ENCODE measurements at places on chromosomes 2 and 18. TPM values are rescaled to one million over a fixed set of nuclear protein-coding genes. Genes with fewer than 3 reads are reported as not detected.

The SLC11A1 gene
- polyA plus RNA-seq: 25.2 TPM

The DSC1 gene
- 0.80 TPM for polyA plus RNA-seq

GRCh38 chr2:235954281-235954680 lies 213.9 kb downstream of the GBX2 start:
- no peak for DNase-seq

- no peak for DNase-seq
Observed at GRCh38 chr18:41820784-41821183, 134.2 kb upstream of the PIK3C3 start.

GRCh38 chr2:65292106-65292400 lies 64.4 kb downstream of the ACTR2 start:
- DNase-seq: no peak

DNA sequence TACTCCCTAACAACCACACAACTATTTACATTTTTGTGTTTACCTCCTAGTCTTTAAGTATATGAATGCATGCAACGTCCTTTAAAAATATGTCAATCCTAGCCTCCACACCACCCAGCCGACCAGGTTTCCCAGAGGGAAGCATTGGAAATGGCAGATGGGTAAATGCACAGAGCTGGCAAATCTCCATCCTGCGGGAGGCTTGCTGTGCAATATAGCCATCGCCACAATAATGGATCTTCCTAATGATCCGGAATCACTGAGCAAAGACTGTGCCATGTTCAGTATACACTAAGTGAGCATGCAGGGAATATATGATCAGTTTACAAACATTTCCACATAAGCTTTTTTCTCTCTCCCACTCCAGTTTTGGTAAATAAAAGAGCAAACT lies 131.8 kb downstream of the NEDD4L start:
- DNase-seq: no peak

DNA sequence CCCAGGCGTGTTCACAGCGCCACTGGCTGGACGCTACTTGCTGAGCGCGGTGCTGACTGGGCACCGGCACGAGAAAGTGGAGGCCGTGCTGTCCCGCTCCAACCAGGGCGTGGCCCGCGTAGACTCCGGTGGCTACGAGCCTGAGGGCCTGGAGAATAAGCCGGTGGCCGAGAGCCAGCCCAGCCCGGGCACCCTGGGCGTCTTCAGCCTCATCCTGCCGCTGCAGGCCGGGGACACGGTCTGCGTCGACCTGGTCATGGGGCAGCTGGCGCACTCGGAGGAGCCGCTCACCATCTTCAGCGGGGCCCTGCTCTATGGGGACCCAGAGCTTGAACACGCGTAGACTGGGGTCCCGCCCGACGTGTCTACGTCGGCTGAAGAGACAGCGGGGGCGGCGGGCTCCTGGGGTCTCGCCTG lies 891 bp upstream of the KHK start:
- no peak for DNase-seq
